ENCODE measurements at places on chromosomes 7 and 10.

DNA sequence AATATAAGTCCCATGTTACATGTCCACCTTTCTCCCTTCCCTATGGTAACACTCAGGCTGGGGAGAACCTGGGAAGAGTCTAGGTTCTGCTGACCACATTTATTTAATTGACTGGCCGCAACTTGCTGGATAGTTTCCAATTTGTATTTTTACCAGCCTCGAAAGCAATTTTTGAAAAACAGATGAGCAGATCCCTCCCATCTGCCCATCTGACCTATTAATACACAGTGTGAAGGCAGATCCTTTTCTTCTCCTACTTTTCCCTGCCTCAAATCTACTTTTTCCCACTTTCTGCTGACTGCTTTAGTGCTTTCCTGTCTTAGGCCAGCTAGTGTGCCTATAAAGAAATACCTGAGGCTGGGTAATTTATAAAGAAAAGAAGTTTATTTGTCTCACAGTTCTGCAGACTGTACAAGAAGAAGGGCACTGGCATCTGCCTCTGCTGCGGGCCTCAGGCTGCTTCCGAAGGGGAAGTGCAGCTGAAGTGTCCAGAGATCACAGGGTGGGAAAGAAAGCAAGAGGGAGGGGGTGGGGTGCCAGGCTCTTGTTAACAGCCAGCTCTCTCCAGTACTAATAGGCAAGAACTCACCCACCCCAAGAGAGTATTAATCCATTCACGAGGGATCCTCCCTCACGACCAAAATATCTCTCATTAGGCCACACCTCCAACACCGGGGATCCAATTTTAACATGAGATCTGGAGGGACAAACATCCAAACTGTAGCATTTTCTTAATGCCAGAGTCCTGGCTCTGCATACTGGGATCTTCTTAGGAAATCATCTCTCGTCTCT lies 336.0 kb upstream of the IGFBP3 start:
- DNase-seq, result no peak

- no peak for DNase-seq
Measured at GRCh38 chr10:100710151-100710871, 35.1 kb upstream of the PAX2 start.

GRCh38 chr7:138618933-138619332 lies 82.2 kb downstream of the SVOPL start:
- DNase-seq, result no peak

DNA sequence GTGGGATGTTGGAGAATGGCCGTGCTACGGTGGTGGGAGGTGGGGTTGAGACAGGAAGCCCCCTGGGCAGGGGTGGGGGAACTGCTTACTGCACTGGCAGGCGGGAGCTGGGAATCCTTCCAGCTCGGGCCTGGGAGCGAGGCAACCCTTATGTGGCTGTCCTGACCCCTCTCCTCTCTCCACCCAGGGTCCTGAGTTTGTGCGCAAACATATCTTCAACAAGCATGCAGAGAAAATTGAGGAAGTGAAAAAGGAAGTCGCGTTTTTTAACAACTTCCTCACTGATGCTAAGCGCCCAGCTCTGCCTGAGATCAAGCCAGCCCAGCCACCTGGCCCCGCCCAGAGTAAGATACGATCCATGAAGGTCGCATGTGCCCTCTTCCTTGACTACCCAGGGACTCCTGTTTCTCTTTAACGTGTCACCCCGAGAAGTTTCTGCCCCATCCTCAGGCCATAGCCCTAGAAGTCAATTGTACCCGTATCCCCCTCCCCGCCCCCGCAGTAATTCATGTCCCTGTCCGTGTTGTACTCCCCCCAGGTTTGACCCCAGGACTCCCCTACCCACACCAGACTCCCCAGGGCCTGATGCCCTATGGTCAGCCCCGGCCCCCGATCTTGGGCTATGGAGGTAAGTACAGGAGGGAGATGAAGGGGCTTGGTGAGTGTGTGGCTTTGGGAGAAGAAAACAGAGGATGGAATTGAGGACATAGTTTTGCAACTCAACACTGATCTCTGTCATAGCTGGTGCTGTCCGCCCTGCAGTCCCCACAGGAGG lies 1.8 kb downstream of the UFSP1 start:
- peak; percentile 39 for DNase-seq

GRCh38 chr10:19421674-19422073 lies 373.1 kb downstream of the MALRD1 start:
- no peak for DNase-seq

DNA sequence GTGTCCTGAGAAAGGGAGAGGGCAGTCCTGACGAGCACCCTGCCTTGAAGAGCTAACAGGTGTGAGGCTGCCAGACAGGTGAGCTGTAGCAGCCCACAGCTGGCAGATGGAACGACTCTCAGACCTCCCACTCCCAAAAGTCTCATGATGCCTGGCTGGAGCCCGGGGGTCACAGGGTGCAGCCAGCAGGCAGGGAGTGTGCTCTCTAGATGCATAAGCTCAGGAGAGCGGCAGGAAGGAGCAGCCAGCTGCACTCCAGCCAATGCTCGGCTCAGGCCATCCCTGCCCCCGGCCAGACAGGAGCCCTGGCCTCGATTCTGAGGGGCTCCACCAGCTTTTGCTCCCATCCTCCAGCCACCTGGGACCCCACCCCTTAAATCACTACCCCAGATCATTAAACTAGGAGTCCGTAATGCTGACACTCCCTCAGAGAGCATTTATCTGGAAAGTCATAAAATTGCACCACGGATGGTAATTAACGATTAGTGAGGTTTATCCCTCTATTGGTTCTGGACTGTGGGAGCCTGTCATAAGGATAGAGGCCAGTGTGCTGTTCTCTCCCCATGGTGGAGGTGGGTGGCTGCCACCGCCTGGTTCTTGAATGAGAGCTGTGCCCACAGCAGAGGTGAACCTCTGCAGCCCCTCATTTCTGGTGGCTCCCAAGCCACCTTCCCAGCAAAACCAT lies 63.5 kb upstream of the ZMIZ1 start:
- DNase-seq, result no peak
